ENCODE measurements at places on chromosomes 7 and 10.

DNA sequence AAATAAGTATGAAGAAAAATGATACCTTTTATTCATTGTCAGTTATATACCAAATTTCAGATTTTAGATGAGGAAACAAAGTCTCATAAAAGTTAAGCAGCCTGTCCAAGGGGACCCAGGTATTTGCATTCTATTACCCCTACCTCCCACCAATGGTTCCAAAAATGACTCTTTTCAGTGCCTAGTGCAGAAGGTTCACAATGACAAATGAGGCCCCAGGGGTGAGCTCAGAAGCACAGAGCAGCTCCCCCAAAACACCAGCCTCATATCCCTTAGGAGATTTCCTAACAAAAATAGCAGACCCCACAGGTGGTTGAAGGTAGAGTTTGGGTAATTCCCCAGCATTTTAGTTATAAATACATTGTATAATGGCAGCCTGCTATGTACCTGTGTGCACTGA is 168.6 kb downstream of the REEP3 start:
- DNase-seq = no peak

DNA sequence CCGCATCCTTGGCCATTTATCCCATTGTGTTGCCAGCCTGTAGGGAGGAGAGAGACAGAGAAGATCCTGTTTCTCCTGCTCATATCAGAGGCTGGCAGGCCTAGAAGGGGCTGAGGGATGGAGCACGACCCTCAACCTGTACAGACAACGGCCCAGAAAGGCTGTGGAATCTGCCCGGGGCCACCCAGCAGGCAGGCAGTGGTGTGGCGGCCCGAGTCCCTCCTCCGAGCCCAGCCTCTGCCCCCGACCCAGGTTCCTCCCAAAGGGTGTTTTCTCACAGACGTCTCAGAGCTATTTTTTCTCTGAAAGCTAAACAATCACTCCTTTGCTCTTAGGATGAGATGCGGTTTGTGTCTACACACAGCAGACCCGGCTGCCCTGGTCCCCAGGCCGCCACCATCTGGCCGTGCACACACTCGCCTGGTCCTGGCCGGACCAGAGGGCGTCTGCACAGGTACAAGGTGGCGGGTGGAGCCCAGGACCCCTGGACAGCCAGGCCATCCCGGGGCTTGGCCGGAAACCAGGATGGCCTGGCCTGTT is 69.3 kb downstream of the FOXL3 start:
- no peak for DNase-seq

GRCh38 chr7:21497072-21497471 is 45.8 kb upstream of the DNAH11 start:
- DNase-seq = no peak

- DNase-seq = peak; percentile 97
These were observed 702 bp upstream of the KAZALD1 start for GRCh38 chr10:101060951-101061623.
